ENCODE measurements at places on chromosomes 12 and 14.

- no peak for DNase-seq
Observed at GRCh38 chr12:116046039-116046438, 231.5 kb downstream of the MED13L start.

DNA sequence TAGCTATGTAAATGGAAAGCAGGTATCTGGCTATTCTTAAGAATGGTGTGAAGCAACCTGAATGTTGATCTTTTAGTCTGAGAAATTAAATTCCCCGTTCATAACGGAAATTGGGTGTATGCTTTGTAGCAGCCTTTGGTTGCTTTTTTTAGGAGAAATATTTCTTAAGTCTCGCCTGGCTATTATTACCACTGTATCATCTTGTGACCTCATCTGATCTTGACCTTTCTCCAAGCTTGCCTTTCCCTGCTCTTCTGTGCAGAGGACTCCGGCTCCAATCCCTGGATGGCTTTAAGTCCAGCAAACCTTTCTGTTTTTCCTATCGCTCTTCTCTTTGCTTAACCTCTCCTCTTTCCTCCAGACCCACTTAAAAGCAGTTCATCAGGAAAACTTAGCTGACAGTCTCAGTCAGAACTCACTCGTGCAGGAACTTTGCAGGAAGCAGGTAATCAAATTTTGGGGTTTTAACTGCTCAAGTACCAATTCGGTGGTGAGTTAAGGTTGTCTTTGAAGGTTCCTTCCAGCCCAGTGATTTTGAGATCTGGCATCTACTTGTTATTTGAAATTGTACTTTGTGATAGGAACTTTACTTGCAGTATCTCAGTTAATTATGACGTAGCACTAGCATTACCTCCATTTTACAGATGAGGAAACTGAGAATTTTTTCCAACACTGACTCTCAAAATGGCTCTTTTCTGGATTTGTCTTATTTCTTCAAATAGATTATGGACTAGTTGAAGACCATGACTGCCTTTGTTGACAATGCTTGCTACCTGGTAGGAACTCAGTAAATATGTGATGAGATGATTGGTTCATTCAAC lies 14.1 kb downstream of the PPFIBP1 start:
- no peak for DNase-seq

DNA sequence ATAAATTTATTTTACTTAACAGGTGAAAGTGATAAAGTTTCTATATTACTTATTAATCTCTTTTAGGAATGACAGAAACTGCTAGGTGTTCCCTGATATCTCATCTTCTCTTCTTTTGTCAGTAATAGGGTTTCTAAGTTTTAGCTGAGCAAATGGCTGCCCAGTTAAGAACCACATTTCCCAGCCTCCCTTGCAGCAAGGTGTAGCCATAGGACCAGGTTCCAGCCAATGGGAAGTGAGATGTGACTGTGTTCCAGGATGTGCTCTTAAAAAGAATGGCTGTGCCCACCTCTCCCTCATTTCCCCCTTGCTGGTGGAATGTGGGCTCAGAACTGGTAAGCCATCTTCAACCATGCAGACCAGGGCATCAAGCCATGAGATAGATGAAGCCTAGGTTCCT lies 165.6 kb downstream of the HELB start:
- no peak for DNase-seq

GRCh38 chr14:69346710-69347109 lies 51.4 kb downstream of the ERH start:
- DNase-seq: no peak

GRCh38 chr14:29885988-29886387 lies 41.7 kb downstream of the PRKD1 start:
- no peak for DNase-seq

DNA sequence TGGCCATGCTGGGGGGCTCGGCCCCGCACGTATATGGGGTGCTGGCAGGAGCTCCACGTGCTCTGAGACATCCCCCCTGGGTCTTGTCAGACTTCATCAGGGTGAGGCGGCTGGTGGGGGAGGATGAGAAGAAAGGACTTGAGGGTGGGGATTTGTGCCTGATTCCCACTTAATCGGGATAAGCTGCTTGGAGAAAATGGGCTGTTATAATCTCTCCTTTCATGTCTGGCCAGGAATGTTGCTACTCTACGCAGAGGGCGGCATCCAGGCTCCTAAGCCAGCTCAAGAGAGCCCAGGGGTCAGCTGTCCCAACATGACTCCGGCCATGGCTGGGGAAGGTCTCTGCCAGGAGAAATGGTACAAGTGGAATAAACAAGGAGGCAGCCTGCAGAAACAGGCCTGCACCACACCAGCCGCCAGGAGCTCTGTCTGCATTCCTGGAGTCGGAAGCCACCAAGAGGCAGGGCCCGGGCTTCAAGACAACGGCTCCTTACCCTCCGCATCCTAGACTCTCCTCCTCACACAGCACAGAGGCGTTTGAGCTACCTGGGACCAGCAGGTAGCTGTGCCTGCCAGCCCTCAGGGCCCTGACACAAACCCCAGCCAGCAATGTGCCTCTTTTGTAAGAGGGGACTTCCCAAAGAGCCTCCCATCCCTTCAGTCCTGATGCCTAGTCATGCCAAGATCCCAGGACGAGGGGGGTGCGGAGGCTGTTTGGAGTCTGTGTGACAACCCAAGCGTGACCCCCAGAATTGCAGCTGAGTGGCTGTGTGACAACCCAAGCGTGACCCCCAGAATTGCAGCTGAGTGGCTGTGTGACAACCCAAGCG lies 195.8 kb upstream of the DIO3 start:
- DNase-seq: no peak

- DNase-seq: no peak
Observed at GRCh38 chr14:99420711-99421110, 59.9 kb downstream of the SETD3 start.

DNA sequence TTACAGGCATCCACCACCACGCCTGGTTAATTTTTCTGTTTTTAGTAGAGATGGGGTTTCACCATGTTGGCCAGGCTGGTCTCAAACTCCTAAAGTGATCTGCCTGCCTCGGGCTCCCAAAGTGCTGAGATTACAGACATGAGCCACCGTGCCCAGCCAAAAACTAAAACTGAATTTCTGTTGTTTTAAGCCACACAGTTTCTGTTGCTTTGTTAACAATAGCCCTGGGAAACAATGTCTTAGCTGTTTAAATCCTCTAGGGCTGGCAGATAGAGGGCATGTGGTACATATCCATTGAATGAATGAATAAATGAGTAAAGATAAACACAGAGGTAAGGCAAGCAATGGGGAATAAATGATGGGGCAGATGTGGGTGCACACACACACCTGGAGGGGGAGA lies 8.0 kb upstream of the EIF5 start:
- no peak for DNase-seq

GRCh38 chr12:89244536-89244935 lies 107.8 kb downstream of the DUSP6 start:
- no peak for DNase-seq

- DNase-seq: no peak
Observed at GRCh38 chr12:130226126-130226525, 63.9 kb downstream of the FZD10 start.

GRCh38 chr12:94534774-94535509 lies 75.3 kb upstream of the CEP83 start:
- DNase-seq: no peak

DNA sequence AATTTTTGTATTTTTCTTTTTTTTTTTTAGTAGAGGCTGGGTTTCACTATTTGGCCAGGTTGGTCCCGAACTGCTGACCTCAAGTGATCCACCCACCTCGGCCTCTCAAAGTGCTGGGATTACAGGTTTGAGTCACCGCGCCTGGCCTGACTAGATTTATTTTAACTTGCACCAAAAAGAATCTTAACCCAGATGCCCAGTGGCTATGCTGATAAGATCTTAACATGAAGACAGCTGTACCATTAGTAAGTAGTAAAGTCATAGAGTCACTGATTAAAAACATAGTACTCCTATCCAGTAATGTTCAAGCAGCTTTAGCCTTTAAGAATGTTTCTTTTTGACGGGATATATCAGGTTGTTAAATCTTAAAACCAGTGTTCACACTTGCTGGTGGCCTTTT lies 1061.8 kb upstream of the FLRT2 start:
- no peak for DNase-seq

- DNase-seq: no peak
Observed at GRCh38 chr12:31944299-31944698, 14.9 kb upstream of the RESF1 start.

- DNase-seq: no peak
Observed at GRCh38 chr14:65352964-65353530, 59.5 kb upstream of the FUT8 start.

GRCh38 chr14:93655078-93655750 lies 133.1 kb downstream of the PRIMA1 start:
- DNase-seq: no peak

GRCh38 chr12:44842669-44843068 lies 33.4 kb downstream of the NELL2 start:
- no peak for DNase-seq

- peak; percentile 4 for DNase-seq
Observed at GRCh38 chr12:96720363-96720705, 186.7 kb upstream of the NEDD1 start.

DNA sequence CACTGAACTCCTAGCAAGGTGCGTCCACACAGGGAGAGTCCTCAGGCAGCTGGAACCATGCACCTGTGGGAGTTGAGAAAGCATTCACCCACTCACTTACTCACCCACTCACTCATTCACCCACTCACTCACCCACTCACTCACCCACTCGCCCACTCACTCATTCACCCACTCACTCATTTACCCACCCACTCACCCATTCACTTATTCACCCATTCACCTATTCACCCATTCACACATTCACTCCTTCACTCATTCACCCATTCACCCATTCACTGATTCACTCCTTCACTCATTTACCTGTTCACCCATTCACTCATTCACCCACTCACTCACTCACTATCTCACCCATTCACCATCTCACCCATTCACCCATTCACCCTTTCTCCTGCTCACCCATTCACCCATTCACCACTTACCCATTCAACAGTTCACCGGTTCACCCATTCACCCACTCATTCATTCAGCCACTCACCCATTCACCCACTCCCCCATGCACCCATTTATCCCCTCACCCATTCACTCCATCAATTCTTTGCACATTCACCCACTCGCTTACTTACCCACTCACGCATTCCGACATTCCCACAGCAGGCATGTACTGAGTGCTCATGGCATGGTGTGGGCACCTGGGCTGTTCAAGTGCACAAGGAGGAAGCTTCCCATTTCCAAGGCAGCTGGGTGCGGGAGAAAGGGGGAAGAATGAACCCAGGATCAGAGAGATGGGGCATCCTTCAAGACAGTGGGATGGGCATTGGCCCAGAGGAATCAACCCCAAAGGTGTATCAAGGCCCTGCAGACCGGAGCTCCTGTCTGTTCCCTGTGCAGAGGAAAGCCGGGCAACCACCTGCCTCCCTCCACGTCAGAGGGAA lies 135.2 kb upstream of the C14orf180 start:
- DNase-seq: no peak

DNA sequence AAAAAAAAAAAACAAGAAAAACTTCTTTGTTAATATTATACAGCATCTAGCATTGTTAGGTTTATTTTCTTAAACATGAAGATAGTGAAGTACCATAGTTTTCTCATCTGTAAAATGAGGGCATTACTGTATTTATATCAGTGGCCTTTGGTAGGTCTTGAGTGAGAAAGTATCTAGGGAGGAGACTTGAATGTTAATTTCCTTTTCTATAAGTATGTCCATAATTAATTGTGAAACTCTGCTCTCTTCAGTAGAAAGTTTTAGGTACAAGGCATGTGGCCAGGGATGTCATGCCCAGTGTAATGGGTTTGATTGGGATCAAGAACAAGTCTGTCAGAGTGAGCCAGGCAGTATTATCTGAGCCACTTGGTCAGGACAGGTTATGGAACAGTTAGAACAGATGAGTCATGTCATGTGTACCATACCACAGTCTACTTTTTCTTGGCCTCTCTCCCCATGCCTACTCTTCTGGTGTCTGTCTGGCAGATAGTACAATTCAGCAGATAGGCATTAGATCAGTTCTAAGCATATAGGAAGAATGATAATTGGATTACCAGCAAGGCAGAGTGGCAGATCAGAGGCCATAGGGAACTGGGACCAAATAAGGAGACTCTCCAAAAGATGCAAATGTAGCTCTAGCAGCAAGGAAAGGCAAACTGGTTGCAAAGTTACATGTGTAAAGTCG lies 30.4 kb downstream of the FBXO34 start:
- DNase-seq: no peak

- DNase-seq: no peak
Observed at GRCh38 chr12:127538316-127538715, 728.7 kb upstream of the TMEM132C start.

DNA sequence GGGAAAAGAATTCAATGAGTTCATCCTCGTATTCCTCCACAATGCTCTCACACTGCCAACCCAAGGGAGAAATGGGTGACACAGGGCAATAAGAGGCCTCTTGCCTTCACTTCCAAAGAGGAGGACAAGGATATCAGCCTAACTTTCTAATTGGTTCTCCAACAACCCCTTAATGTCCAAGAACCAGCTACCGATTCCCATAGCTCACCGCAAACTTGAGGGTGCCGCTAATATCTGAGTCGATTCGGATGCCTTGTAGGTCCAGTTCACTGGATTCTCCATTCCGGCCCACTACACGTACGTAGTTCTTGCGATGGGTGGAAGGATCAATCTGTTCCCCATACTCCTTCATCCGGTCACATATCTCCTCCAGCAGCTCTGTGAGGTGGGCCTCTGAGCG lies 4.8 kb downstream of the CNPY2 start:
- DNase-seq: no peak

GRCh38 chr12:27303139-27304111 lies 29.2 kb upstream of the BMAL2 start:
- DNase-seq: no peak

- DNase-seq: no peak
Observed at GRCh38 chr12:81588235-81589008, 170.7 kb downstream of the PPFIA2 start.

DNA sequence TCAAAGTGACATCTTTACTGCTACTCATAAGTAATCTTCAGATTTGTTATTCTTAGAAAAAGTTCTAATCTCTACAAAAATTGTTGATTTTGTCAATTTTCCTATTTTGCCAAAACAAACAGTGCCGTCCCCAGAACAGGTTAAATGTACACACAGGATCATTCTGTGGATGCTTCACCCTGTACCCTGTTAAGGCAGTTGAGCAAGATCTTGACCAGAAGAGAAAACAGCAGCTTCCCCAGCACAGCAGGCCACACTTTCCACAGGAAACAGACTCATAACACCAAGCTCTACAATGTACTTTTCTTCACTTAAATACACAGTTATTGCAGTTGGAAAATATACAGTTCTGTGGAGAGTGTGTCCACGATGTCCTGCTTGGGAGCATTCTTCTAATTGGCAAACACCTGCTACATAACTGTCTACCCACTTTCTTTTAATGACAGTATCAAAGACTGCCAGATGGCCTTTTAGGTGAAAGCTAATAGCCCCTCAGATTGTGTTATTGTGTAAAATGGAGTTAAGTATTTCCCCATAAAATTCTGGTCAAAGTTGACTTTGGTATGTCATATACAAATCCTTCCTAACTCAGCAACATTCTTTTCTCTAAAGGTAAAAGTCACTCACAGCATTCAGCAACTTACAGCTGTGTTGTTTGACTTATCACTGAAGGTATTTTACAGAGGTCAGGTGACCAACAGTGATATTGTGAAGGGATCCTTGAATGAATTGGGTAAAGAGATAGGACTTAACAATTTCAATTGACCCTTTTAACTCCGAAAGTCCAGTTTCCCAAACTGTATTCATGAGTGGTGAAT lies 77.0 kb downstream of the SEC23A start:
- no peak for DNase-seq
